Epithelial cell of proximal tubule (primary cell): ENCODE measurements at places on chromosomes 11 and 22.

DNA sequence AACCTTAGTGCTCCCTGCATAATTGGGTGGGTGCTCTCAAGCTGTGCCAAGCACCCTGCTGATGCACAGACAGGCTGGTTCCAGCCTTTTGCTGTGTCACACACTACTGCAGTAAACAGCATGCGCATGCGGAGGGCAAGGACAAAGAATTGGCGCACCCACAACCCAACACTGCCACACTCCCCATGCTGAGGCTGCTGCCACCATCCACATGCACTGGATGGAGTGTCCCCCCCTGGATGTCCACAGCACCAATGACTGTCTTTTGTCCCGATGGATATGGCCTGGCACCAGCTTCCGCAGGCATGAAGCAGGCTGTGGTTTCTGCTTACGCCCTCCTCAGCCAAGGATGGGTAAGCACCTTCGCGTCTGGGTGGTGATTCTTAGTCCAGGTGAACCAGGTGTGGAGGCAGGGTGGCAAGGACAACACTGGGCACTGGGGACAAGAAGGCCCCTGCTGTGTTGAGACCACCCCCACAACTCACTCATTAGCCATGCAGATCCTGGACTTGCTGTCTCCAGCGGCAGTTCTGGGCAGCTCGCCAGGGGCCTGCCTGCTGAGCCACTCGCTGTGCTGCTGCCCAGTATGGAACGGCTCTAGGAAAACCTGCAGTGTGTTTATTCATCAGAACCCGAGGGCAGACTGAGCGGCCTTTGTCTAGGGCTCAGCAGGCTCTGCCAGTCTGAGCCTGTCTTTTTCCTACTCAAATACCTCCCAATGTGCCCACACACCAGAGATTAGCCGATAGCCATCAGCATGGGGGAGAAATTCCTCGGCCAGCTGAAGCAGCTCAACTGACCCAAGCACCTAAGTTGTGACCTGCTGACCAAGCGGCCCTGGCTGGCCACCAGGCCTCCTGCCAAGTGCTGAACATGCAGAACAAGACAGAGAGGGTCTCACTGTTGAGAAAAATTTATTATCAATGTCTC is 8.2 kb upstream of the NAP1L4 start:
- DNase-seq: no peak

GRCh38 chr11:3613998-3614741 is 27.6 kb downstream of the ART5 start:
- DNase-seq: no peak

GRCh38 chr22:31235081-31235480 is 23.0 kb downstream of the LIMK2 start:
- DNase-seq: no peak

- DNase-seq: no peak
Measured at GRCh38 chr11:102632026-102632425, 6.9 kb upstream of the MMP20 start.

GRCh38 chr22:49216579-49216978 is 611.1 kb downstream of the BRD1 start:
- no peak for DNase-seq

DNA sequence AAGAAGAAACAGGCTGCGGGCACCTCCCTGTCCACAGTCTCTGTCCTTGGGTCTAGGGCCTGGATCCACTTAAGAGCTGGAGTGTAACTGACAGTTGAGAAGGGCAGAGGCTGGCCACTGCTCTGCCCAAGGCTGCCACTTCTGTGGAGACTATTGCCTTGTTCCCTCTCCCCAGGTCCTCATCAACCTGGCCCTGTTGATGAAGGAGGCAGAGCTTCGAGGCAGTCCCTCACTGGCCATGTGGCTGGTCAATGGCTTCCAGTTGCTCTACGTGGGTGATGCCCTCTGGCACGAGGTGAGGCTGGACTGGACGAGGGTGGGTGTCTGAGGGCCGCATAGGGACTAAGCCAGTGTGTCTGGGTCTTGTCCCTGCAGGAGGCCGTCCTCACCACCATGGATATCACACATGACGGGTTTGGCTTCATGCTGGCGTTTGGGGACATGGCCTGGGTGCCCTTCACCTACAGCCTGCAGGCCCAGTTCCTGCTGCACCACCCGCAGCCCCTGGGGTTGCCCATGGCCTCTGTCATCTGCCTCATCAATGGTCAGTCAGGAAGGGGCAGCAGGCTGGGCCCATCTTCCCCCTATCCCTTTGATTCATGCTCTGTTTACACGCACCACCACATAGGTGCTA is 2.8 kb downstream of the ZNHIT2 start:
- no peak for DNase-seq
